ENCODE measurements at places on chromosomes 6 and 20.

GRCh38 chr6:163260111-163260895, 154.2 kb upstream of the QKI start:
- peak; percentile 69 for DNase-seq

DNA sequence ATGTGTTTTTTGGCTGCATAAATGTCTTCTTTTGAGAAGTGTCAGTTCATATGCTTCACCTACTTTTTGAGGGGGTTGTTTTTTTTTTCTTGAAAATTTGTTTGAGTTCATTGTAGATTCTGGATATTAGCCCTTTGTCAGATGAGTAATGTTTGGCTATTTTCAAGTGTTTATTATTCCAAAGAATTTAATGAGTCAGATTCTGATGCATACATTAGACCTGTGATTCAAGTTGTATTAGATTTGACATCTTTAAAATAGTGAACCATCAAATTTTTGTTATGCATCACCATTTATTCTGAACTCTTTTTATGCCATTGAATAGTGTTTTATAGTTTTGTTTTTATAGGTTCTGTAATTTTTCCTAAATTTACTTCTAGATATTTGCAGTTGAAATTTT, 319.3 kb downstream of the PKHD1 start:
- DNase-seq: no peak

GRCh38 chr6:128950864-128951263, 67.9 kb downstream of the LAMA2 start:
- no peak for DNase-seq

DNA sequence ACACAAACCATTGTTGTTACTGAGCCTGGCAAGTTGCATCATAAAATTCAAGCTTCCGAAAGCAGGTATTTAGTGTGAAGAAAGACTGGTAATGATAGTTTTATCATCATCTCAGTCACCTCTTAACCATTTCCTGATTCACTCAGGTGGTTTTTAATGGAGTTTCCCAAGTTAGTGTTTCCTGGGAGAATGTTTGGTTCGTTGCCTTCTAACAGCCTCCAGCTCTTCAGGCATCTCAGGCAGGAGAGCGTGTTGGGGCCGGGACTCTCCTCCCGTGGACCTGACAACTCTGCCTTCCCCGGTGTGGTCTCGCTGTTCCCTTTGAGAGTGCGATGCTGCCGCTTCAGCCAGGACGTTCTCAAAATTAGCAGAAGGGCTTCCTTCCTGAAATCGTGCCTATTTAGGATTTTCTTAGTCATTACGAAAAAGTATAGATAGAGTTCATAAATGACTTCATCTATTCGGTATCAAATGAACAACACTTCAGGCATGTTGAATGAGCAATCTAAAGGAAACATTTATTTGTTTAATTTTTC, 105.0 kb upstream of the QKI start:
- no peak for DNase-seq

GRCh38 chr6:4885341-4885933, 109.2 kb downstream of the CDYL start:
- DNase-seq: no peak

DNA sequence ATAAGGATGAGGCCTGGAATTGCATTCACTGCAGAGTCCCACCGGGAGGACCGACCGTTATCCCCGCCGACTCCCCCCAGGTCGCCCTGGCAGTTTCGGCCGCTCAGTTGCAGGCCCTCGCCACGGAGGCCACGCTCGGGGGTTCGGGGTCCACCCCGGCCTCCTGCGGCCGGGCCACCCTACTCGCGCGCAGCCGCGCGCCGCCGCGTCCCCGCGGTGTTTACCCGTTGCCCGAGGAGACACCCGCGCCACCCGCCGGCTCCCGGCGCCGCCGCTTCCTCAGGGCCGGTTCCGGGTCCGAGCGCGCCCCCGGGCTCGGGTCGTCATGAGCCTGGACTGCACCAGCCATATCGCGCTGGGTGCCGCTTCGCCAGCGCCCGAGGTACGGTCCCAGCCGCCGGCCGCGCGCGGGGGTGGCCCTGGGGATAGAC, at the start of gene CCDC170:
TSS of gene CCDC170 (plus strand) at position 214 of the 431 bp plus-strand sequence. CDS start at position 326, 112 bp downstream.
- DNase-seq: peak; percentile 55

- DNase-seq: peak; percentile 87
Measured at GRCh38 chr20:32743237-32744112, at the start of gene COMMD7. TSS of gene COMMD7 (minus strand) at chr20:32743467. CDS start at chr20:32743391, 76 bp downstream.

- no peak for DNase-seq
Measured at GRCh38 chr6:157831424-157832249, 8.6 kb downstream of the SNX9 start.

GRCh38 chr20:48759631-48760245, 68.1 kb downstream of the PREX1 start:
- peak; percentile 95 for DNase-seq
